Left kidney (tissue), 8 donors: ENCODE measurements at places on chromosomes 2 and 18. TPM values are rescaled to one million over a fixed set of nuclear protein-coding genes. Genes with fewer than 3 reads are reported as not detected.

The ANKRD30BL gene
- polyA plus RNA-seq, result 0.85 TPM

The LRRTM1 gene
- polyA plus RNA-seq, result 19.8 TPM

The LRRC30 gene
- 0.40 TPM for polyA plus RNA-seq

The GPAT2 gene
- 3.8 TPM for polyA plus RNA-seq

The GALM gene
- polyA plus RNA-seq, result 56.4 TPM

The HAAO gene
- polyA plus RNA-seq, result 38.9 TPM

The GKN2 gene
- polyA plus RNA-seq, result not detected

The CIDEA gene
- not detected for polyA plus RNA-seq

The STPG4 gene
- polyA plus RNA-seq, result 0.12 TPM

The SULT1C4 gene
- polyA plus RNA-seq, result 51.7 TPM

The MEIS1 gene
- polyA plus RNA-seq, result 164 TPM

The ARHGEF33 gene
- polyA plus RNA-seq, result 3.4 TPM

The BCL2 gene
- polyA plus RNA-seq, result 25.2 TPM

The RPIA gene
- polyA plus RNA-seq, result 32.6 TPM

The SGO2 gene
- 21.8 TPM for polyA plus RNA-seq

The ZC3H6 gene
- polyA plus RNA-seq, result 9.9 TPM

The GTF2A1L gene
- 0.25 TPM for polyA plus RNA-seq

The PLCL1 gene
- 16.8 TPM for polyA plus RNA-seq

The TMEM200C gene
- 1.4 TPM for polyA plus RNA-seq

The MAP2 gene
- 42.7 TPM for polyA plus RNA-seq

The DOCK10 gene
- polyA plus RNA-seq, result 10.3 TPM

The CABLES1 gene
- polyA plus RNA-seq, result 24.8 TPM

The ITGA4 gene
- 43.9 TPM for polyA plus RNA-seq

The IL36A gene
- not detected for polyA plus RNA-seq

The LONRF2 gene
- 4.7 TPM for polyA plus RNA-seq

The CD207 gene
- polyA plus RNA-seq, result not detected

The CIB4 gene
- 0.48 TPM for polyA plus RNA-seq

The PLEKHH2 gene
- polyA plus RNA-seq, result 66.9 TPM

The EML6 gene
- 20.4 TPM for polyA plus RNA-seq

The PRSS56 gene
- polyA plus RNA-seq, result not detected

The SCYGR4 gene
- polyA plus RNA-seq, result not detected

The POU3F3 gene
- polyA plus RNA-seq, result 83.8 TPM

The ERFE gene
- 7.2 TPM for polyA plus RNA-seq

The INO80B gene
- 26.9 TPM for polyA plus RNA-seq

The DHRS9 gene
- 0.68 TPM for polyA plus RNA-seq

The MARCO gene
- polyA plus RNA-seq, result not detected

The TACR1 gene
- 2.9 TPM for polyA plus RNA-seq

The OR6B2 gene
- polyA plus RNA-seq, result not detected

The MERTK gene
- polyA plus RNA-seq, result 22.9 TPM

The SRD5A2 gene
- polyA plus RNA-seq, result 0.13 TPM

The SCN3A gene
- polyA plus RNA-seq, result 0.60 TPM

The EGR4 gene
- polyA plus RNA-seq, result not detected

The PARD3B gene
- polyA plus RNA-seq, result 37.4 TPM

The SPP2 gene
- not detected for polyA plus RNA-seq

The FOXD4L1 gene
- 0.60 TPM for polyA plus RNA-seq

The DSG4 gene
- polyA plus RNA-seq, result not detected

The CPLX4 gene
- 0.13 TPM for polyA plus RNA-seq

The MRO gene
- polyA plus RNA-seq, result 2.2 TPM

The DCC gene
- 8.7 TPM for polyA plus RNA-seq

The CYP26B1 gene
- polyA plus RNA-seq, result 13.8 TPM

The SCYGR6 gene
- polyA plus RNA-seq, result not detected

The STARD6 gene
- not detected for polyA plus RNA-seq

The STK17B gene
- polyA plus RNA-seq, result 13.3 TPM

The CCT4 gene
- 186 TPM for polyA plus RNA-seq
